B cell (primary cell): ENCODE measurements at places on chromosomes 7 and 10.
A peak's percentile ranks its signal among the peaks of the same experiment; 100 is the strongest.

GRCh38 chr7:12328888-12329770 lies 74.5 kb downstream of the VWDE start:
- DNase-seq: no peak
- no peak overlapping the region for H3K27ac ChIP-seq
- H3K4me1 ChIP-seq: no peaks in the 10 kb centered on the region
- H3K36me3 ChIP-seq: no peaks in the 10 kb centered on the region
- no peaks in the 10 kb centered on the region for H3K27me3 ChIP-seq

DNA sequence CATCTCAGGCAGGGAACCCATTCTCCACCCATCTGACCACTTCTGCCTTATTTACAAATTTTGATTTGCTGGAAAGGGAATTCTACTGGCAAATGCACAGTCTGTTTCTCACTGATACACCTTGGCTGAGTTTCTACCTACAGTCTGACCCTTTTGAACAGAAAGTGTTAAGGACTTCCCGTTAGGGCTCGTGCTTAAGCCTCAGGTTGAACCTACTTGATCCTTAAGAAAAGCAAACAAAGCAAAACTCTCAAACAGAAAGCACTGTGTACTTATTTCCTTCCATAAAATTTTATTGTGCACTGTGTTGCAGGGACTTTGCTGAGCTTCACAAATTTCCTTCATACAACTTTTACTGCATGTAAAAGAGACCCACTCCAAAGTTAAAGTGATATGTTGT lies 367.8 kb downstream of the NRG3 start:
- H3K27ac ChIP-seq: no peak overlapping the region
- DNase-seq: no peak
- no peaks in the 10 kb centered on the region for H3K27me3 ChIP-seq

DNA sequence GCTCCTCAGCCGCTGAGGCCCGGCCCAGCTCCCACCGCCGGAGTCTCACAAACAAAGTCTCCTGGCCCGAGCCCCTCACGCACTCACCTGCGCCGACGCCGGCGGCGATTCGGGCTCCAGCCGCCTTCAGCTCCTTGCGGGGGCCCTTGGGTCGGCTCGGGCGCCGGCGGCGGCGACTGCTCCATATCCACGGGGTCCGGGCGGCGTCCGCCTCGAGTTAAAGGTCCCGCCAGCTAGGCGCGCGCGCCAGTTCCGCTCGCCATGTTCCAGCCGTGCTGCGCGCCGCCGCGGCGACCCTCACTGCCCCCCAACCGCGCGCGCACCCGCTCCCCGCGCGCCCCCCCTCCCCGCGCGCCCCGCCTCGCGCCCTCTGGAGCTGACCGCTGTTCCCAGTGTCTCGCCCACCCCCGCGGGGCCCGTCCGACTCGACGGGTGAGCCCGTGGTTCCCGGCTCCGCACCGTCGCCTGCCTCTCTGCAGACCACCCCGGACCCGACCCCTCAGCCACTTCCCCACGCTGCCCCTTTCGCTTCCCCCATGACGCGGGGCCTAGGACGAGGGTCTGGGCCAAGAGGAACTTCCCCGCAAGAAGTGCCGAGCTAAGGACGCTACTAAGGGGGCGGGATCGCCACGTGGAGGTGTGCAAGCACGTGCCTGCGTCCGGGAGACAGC lies 396.1 kb downstream of the ZNF33B start:
- no peak overlapping the region for H3K4me3 ChIP-seq
- no peak overlapping the region for H3K27ac ChIP-seq
- no peaks in the 10 kb centered on the region for H3K4me1 ChIP-seq
- DNase-seq: peak; percentile 9

DNA sequence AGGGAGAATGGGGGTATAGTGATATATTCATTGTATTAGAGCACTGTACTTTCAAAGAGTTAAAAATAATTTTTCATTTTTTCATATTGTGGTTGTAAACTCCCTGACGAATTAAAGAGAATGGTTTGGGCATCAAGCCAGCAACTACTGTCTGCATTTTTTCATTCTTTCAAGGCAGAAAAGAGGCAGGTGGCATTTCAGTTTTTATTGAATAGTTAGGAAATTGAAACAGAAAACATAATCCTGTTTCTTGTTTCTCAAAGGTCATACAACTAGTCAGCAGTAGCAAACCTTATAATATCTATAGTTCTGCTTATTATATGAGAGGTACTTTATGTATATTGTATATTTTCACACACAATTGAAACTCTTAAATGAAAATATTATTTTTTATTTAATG lies 303.9 kb upstream of the KCND2 start:
- H3K27ac ChIP-seq: no peak overlapping the region
- H3K36me3 ChIP-seq: no peaks in the 10 kb centered on the region
- H3K27me3 ChIP-seq: no peaks in the 10 kb centered on the region
- no peak for DNase-seq

GRCh38 chr7:26705567-26705966 lies 158.8 kb downstream of the SKAP2 start:
- H3K4me1 ChIP-seq: no peaks in the 10 kb centered on the region
- no peaks in the 10 kb centered on the region for H3K36me3 ChIP-seq
- no peak for DNase-seq
- H3K27ac ChIP-seq: no peak overlapping the region
- no peaks in the 10 kb centered on the region for H3K27me3 ChIP-seq
- H3K4me3 ChIP-seq: no peak overlapping the region

DNA sequence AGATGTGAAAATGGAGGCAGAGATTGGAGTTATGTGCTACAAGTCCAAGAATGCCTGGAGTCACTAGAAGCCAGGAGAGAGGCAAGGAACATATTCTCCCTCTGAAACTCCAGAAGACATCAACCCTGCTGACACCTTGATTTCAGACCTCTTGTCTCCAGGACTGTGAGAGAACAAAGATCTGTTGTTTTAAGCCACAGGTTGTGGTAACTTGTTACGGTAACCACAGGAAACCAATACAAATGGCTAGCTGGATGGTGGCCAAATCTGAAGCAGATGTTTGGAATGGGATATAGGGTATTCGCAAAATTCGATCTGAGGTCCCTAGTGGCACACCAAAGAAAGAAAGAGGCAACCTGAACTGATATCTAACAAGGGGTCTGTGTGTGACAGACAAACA lies 129.0 kb downstream of the HERPUD2 start:
- no peak overlapping the region for H3K27ac ChIP-seq
- no peak for DNase-seq
- peaks cover 13% of the 10 kb centered on the region for H3K4me1 ChIP-seq

DNA sequence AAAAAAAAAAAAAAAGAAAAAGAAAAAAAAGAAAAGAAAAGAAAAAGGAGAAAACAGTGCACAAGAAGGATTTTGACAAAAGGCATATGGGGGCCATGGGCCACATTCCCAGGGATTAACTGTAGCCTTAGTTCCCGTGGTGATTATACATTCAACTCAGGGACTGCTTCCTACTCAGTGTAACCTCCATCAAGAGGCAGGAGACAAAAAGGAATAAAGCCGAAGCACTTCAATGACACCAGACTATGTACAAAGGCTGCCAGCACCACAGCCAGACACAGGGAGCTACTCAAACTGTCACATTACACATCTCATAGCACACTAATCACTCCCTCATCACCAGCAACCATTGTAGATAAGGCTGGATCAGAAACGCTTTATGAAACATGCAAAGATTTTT lies 5.1 kb upstream of the PMPCB start:
- H3K27ac ChIP-seq: no peak overlapping the region
- no peaks in the 10 kb centered on the region for H3K27me3 ChIP-seq
- no peak overlapping the region for H3K4me3 ChIP-seq
- no peak for DNase-seq
- peaks cover 4% of the 10 kb centered on the region for H3K4me1 ChIP-seq
- H3K36me3 ChIP-seq: no peaks in the 10 kb centered on the region

GRCh38 chr10:77231884-77232610 lies 405.6 kb downstream of the KCNMA1 start:
- H3K4me1 ChIP-seq: no peaks in the 10 kb centered on the region
- no peak overlapping the region for H3K4me3 ChIP-seq
- H3K27ac ChIP-seq: no peak overlapping the region

DNA sequence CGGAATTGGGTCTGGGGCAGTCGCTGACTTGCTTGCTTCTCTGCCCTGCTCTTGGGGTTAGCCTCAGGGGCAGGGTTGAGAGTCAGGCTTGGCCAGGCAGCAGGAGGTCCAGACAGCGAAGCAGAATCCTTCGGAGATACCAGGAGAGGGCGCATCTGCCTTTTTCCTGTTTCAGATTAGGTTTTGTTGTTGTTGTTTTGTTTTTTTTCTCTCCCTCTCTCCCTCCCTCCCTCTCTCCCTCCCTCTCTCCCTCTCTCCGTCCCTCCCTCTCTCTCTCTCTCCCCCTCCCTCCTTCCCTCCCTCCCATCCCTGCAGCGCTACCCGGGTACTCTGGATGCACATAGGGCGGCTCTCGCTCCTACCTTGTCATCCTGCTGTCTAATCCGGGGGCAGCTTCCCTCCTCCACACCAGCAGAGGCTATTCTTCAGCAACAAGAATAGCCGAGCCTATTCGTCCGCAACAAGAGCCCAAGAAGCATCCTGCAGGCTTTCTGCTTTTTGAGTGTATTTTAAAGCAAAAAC lies 758 bp upstream of the OPTN start:
- peak overlapping the region; percentile 70 for H3K27ac ChIP-seq
- peak; percentile 68 for DNase-seq
- no peaks in the 10 kb centered on the region for H3K27me3 ChIP-seq
- no peaks in the 10 kb centered on the region for H3K36me3 ChIP-seq

GRCh38 chr10:131943021-131943814 lies 38.5 kb downstream of the BNIP3 start:
- no peak overlapping the region for H3K27ac ChIP-seq
- no peak for DNase-seq
- no peaks in the 10 kb centered on the region for H3K4me1 ChIP-seq
- H3K36me3 ChIP-seq: peaks cover 4% of the 10 kb centered on the region

DNA sequence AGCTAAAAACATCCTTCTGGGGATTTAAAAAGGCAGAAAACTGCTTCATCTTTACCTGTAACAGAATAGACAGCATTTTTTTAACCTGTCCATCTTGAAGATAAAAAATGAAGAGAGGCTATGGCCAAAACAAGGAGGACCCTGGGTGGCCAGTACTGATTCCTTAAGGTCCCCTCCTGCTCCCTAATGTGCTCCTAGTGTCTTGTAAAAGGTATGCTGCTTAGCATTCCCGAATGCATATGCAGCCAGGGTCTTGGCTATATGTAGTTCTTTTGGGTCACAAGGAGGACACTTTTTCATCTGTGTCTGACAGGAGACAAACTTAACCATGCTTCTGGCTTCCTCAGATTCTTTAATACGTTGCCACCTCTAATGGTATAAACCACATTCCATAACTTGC lies 93.9 kb upstream of the SLC13A1 start:
- no peaks in the 10 kb centered on the region for H3K27me3 ChIP-seq
- H3K36me3 ChIP-seq: no peaks in the 10 kb centered on the region
- H3K27ac ChIP-seq: no peak overlapping the region
- DNase-seq: no peak
- H3K4me3 ChIP-seq: no peak overlapping the region

DNA sequence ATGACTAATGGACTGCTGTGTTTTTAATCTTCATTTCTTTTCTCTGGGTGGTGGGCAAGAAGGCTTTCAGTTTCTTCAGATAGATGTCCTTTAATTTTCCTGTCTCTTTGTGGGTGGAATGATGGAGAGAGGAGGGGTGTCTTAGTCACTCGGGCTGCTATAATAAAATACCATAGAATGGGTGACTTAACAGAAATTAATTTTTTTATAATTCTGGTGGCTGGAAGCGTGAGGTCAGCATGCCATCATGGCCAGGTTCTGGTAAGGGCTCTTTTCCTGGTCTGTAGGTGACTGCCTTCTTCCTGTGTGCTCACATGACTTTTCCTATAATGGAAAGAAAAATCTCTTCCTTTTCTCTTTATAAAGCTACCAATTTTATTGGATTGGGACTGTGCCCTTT lies 6.3 kb downstream of the RSBN1L start:
- no peaks in the 10 kb centered on the region for H3K27me3 ChIP-seq
- H3K4me3 ChIP-seq: no peak overlapping the region
- no peak overlapping the region for H3K27ac ChIP-seq
- no peak for DNase-seq

GRCh38 chr10:48266528-48266927 lies 8.0 kb downstream of the FRMPD2 start:
- no peak overlapping the region for H3K27ac ChIP-seq
- no peaks in the 10 kb centered on the region for H3K36me3 ChIP-seq
- no peaks in the 10 kb centered on the region for H3K27me3 ChIP-seq
- H3K4me3 ChIP-seq: no peak overlapping the region
- no peaks in the 10 kb centered on the region for H3K4me1 ChIP-seq
- DNase-seq: no peak

- no peaks in the 10 kb centered on the region for H3K4me1 ChIP-seq
- H3K4me3 ChIP-seq: no peak overlapping the region
- no peak for DNase-seq
These were observed 9.2 kb downstream of the AQP1 start for GRCh38 chr7:30920584-30921539.

GRCh38 chr10:70055550-70055949 lies 2.9 kb downstream of the MACROH2A2 start:
- H3K27ac ChIP-seq: no peak overlapping the region
- H3K4me3 ChIP-seq: no peak overlapping the region
- no peak for DNase-seq
- H3K27me3 ChIP-seq: peaks cover 12% of the 10 kb centered on the region

GRCh38 chr7:157189405-157189804 lies 50.7 kb downstream of the UBE3C start:
- DNase-seq: no peak
- no peaks in the 10 kb centered on the region for H3K4me1 ChIP-seq
- no peak overlapping the region for H3K27ac ChIP-seq
- H3K4me3 ChIP-seq: no peak overlapping the region

GRCh38 chr10:49632406-49633317 lies 18.8 kb downstream of the CHAT start:
- no peak overlapping the region for H3K27ac ChIP-seq
- DNase-seq: no peak
- no peak overlapping the region for H3K4me3 ChIP-seq
- H3K4me1 ChIP-seq: no peaks in the 10 kb centered on the region
- peaks cover 2% of the 10 kb centered on the region for H3K27me3 ChIP-seq
- no peaks in the 10 kb centered on the region for H3K36me3 ChIP-seq

DNA sequence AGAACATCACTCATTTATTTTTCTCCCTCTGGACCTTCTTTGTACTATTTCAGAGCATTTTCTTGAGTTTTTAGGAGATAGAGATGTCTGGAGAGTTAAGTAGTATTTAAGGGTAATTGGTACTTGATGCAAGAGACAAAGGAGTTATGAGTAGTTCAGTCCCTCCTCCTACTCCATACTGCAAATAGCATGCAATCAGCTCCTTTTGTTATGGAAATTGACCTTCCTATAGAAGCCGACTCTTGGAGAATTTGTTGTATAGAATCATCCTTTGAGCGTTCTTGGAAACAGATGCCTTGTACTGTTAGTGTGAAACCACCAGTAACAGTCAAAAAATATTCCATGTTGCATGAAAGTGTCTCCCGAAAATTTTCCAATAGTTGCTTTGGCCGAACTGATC lies 428.2 kb upstream of the GALNT17 start:
- no peaks in the 10 kb centered on the region for H3K36me3 ChIP-seq
- H3K4me3 ChIP-seq: no peak overlapping the region
- H3K27me3 ChIP-seq: no peaks in the 10 kb centered on the region
- no peak overlapping the region for H3K27ac ChIP-seq
- no peaks in the 10 kb centered on the region for H3K4me1 ChIP-seq
- DNase-seq: no peak
